ENCODE measurements at places on chromosomes 11 and 22. TPM values are rescaled to one million over a fixed set of nuclear protein-coding genes. Genes with fewer than 3 reads are reported as not detected.

- no peak for DNase-seq
Measured at GRCh38 chr11:73241300-73241699, 23.2 kb downstream of the P2RY2 start.

- DNase-seq, result no peak
Measured at GRCh38 chr11:24240496-24241175, 256.2 kb upstream of the LUZP2 start.

- DNase-seq, result peak; percentile 7
Measured at GRCh38 chr11:3231851-3232744, at the start of gene MRGPRE. MRGPRE (minus strand) TSS chr11:3232417; CDS start chr11:3228799, 3,618 bp downstream.

DNA sequence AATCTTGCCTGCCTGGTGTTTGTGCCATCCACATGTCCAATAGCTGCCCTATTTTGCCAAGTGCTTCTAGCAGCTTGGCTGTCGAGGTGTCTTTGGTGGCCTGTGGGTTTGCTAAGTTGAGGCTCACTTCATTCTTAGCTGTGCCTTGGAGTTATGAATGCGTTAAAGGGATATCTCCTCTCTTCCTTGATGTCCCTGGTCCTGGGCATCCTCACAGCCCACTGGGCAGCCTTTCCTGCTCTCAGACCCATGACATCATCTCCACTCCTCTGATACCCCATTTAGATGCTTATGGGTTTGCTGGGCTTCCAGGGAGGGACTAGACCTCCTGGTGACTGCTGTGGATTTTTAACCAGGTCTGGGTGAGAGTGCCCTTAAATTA lies 1.3 kb downstream of the LDLRAD3 start:
- no peak for DNase-seq

GRCh38 chr11:10937385-10937771 lies 79.5 kb upstream of the ZBED5 start:
- DNase-seq, result no peak

The UBQLN3 gene
- polyA plus RNA-seq, result not detected

GRCh38 chr11:7604331-7604955 lies 68.9 kb downstream of the CYB5R2 start:
- DNase-seq, result peak; percentile 39

GRCh38 chr11:63986156-63986931 lies at the start of gene OTUB1:
OTUB1 (plus strand) TSS chr11:63986438; CDS start chr11:63986457, 19 bp downstream.
- DNase-seq, result peak; percentile 95

- peak; percentile 95 for DNase-seq
Measured at GRCh38 chr11:128522055-128522942, 65.1 kb downstream of the ETS1 start.

DNA sequence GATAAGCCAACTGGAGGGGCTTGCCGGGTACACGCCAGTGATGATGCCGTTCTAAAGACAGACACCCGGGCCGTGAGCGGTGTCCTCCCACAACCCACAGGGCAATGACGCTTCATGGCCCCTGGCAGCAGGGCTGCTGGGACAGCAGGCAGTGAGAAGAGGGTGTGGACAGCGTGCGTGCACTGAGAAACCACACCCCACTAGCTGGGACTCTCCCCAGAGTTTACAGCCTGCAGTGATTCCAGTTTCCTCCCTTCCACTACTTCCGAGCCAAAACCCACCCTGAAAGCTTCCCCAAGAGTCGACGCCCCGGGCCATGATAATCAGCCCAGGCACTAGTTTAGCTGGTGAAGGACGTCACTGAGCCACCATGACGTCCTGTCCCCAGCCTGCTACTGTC lies 29.2 kb downstream of the CPT1A start:
- DNase-seq, result peak; percentile 88

DNA sequence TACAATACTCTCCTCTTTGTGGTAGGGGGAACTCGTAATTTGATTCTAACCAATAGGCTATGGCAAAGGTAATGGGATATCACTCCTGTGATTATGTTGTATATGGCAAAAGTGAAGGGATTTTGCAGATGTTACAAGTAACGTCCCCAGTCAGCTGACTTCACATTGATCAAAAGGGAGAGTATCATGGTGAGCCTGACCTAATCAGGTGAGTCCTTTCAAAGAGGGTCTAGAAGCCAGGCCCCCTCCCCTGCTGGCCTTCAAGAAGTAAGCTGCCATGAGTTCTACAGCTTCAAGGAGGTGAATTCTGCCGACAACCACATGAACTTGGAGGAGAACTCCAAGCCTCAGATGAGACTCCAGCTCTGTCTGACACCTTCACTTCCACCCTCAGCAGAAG lies 20.0 kb downstream of the TBRG1 start:
- no peak for DNase-seq

- DNase-seq, result peak; percentile 47
Measured at GRCh38 chr22:38316364-38317121, 690 bp downstream of the CSNK1E start.

The TMEM191C gene
- polyA plus RNA-seq, result 6.0 TPM

GRCh38 chr22:23722160-23722559 lies 28.8 kb downstream of the ZNF70 start:
- DNase-seq, result no peak

The NAALAD2 gene
- 5.5 TPM for polyA plus RNA-seq

DNA sequence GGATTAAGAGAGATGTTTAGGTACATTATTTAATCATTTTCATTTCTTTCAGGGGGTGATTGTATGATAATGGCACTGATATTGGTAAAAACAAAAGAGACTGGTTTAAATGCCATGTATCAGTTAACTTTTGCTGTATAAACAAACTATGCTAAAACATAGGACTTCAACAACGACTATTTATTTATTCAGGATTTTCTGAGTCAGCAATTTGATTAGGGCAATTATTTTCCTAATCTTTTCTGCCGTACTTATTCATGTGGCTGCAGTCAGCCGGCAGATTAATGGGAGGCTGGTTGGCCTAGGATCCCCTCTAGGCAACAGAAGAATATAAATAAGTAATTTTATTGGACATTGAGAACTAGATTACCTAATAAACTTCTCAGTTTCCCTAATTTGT lies 661.7 kb upstream of the RAG2 start:
- DNase-seq, result no peak

The MMP7 gene
- polyA plus RNA-seq, result not detected

The CCDC81 gene
- not detected for polyA plus RNA-seq

- peak; percentile 85 for DNase-seq
Measured at GRCh38 chr22:17980638-17981051, 43.7 kb downstream of the MICAL3 start.

DNA sequence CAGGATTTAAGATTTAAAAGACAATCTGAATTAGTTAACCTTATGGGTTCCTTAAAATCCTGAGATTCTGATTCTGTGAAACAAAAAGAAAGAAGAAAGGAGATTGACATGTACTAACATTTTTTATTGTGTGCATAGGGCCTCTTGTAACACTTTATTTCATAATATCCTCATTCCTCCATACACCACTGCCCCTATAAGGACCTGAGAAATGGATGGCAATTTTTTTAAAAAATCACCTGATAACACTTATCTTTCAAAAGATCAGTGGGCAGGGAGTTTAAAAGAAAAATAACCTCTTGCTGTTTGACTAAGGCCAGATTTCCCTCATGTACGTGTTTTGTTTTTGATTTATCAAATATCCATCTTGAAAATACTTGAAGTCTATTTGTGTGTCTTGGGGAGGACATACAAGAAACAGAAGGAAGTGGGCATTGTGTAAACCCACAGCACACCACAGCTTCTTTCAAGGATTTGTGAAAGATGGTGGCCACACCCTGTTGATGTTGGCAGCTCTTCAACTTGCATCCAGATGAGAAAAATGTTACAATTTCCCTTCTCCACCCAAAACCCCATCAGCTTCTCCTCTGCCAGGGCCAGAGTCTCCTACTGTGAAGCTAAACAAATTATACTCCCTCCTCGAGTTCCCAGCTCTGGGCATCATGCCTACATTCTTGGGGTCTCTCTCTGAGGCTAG lies 35.0 kb upstream of the MPEG1 start:
- DNase-seq, result no peak

Measured in small intestine (tissue), 16 donors.